Activated CD4-positive, CD25-positive, alpha-beta regulatory T cell treated with anti-CD3 and anti-CD28 coated beads, Interleukin-2, amount 50 U/mL, for 72 hours (primary cell): ENCODE measurements at places on chromosomes 16 and 17.

GRCh38 chr16:2031081-2031577 is 4.4 kb downstream of the NHERF2 start:
- no peak for DNase-seq

- no peak for DNase-seq
These were observed 67.1 kb downstream of the RMI2 start for GRCh38 chr16:11412175-11412904.

DNA sequence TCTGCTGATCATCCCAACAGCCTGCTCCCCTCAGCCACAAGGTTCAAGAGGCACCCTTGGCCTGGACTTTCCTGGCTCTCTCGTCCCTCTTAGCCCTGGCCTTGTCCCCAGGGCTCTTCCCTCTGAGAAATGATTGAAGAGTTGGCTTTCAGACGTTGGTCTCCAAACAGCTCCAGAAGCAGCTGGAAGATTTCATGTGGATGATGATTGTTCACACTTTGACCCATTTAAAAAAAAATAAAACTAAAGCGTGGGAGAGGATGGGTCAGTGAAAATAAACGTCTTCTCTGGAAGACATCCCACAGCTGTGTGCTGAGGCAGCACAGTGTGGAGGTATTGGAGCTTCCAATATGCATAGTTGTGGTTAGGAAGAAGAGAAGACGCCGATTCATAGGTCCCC is 54.7 kb upstream of the CDH11 start:
- DNase-seq: no peak

DNA sequence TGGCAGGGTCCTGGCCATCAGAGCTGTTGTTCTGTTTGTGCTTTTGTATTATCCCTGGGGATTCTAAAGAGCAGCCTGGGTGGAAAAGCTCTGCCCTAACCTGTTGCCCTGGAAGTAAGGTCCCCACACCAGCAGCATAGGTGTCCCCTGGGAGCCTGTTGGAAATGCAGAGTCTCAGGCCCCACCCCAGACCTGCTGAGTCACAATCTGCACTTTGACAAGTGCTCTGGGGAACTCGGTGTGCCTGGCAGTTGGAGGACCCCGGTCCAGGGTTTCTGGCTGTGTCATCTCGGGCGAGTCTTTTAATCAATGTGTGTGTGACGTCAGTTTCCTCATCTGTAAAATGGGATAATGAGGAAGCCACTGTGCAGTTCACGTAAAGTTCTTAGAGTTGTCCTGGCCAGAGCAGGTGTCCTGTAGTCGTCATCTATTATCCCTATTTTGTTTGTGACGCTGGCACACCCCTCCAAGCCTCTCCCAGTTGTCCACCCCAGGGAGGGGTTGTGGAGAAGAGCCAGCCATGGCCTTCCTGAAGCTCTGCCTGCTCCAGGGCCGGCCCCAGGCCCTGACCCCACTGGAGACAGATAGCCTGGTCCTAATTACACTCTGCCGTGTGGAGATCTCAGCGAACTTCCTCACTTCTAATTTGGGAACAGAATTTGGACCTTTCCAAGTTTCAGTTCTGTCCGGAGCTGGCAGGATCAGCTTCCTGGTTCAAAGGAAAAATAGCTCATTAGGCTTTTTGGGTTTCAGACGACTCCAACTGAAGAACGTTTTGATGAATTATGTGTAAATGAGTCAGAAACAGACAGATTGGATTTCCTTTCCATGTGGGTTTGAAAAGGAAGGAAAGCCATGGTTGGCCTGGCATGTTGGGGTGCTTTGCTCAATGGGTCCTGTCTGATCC is 295.7 kb upstream of the FOXF1 start:
- no peak for DNase-seq

DNA sequence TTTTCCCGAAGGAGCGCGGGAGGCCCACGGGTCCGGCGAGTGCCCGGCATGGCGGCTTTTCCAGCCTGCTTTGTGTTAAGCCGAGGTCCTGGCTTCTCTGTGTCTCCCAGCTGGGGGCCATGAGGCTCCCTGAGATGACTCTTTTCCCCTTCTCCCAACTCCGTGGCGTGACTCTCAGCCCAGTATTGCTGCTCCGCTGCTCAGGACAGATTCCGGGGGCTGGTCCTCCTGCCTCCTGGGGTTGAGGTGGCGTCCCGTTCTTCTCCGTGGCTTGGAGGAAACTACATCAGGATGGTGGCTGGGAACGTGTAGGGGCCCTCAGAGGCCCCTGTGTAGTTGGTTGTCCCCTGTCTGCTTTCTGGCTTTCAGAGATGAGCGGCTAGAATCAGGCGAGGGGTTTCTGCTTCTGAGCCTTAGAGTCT is 951 bp downstream of the GPS1 start:
- no peak for DNase-seq

DNA sequence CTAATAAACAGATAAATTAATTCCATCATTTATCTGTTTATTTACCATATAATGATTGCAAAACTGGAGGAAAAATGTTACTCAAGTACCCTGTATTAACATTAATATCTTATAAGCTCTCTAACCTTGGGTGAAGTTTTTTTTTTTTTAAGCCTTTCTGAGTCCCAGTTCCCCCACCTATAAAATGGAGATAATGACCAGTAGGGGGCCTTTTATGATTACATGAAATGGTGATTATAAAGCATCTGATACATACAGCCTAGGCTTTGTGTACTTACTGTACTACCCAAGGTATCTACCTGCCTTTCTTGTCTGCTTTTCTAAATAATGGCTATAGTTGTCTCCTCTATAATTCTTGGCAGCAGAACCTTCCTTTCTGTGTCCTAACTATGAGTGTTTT is 22.6 kb downstream of the LRRC36 start:
- no peak for DNase-seq
